Stimulated activated CD4-positive, alpha-beta T cell treated with anti-CD3 and anti-CD28 coated beads, TNF-alpha, amount 100 ng/mL, for 24 hours (primary cell): ENCODE measurements at places on chromosomes 5 and 9.

DNA sequence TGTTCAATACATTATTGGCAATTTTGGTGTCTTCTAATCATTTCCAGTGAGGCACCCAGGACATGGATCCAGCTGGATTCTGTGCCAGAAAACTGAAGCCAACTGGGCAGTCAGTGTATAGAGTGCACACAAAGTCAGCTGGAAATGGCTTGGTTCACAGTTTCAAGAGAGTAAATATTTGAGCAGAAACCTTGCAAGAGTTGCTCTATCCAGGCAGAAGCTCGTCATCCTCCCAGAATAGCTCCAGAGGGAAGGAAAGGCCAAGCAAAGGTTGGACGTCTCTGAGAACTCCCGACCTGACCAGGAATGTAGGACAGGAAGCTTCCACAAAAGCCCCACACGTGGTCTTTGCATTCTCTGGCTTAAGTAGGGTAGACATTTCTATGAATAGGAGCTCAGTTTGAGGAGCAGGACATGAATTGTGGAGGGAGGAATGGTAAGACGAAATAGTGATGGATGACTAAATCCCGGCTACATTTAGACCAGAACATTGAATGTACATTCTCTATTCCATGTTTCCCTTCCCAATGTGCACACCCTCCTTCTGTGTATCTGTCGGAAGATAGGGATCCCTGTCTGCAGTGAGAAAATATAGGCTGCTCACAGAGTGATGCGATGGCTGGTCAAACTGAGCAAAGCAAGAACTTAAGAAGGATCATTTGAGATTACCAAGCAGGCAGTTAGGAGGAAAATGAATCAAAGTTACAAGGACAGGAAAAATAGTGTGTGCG, 72.7 kb upstream of the FCN2 start:
- DNase-seq, result no peak

DNA sequence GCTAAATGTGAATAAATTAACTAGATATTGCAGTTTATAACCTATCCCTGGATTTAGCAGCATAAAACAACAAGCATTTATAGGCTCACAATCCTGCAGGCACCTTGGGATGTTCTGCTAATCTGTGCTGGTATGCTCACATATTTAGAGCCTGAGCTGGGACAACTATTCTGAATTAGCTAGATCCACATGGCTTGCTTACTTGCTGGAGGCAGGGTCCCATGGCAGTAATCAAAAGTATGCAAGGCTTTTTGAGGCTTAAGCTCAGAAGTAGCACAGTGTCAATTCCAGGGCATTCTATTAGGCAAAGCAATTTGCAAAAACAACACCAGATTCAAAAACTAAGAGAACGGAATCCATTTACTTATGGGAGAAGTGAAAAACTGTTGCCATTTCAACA, 745.0 kb upstream of the ACO1 start:
- no peak for DNase-seq

DNA sequence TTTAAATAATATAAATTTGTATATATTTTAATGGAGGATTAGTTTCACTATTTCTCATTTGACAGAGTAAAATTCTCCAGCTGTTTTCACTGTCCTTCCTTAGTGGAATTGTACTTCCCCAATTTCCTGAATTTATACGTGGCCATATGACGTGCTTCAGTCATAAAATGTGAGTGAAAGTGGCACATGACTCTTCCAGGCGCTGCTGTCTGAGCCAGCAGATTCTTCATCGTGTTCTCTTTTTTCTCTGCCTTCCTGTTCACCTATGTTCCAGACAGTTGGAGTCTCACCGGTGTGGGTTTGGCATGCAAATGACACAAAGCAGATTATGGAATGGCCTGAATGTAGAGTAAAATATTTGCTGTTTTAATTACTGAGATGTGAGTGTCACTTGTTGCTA, 684.1 kb downstream of the SEMA5A start:
- no peak for DNase-seq

DNA sequence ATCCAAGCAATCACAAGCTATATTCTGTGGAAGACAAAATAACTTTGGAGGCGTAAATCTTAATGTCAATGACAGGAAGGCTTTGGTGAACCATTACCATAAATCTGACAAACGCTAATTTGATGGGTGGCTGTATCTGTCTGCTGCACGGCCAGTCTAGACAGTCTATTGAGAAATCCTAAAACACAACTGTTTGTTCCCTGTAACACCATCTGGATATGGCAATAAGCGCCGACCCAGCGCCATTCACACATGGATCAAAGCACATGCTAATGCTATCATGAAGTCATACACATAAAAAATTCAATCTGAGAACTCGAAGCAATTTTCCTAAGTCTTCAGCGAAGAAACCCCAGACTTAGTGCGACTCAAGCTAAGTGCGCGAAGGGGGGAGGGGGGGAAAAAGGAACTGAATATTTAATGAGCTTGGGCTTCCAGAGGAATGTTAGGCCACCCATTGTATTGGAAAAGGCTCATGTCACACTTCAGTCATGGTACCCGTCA, 95.1 kb downstream of the ARL15 start:
- no peak for DNase-seq

DNA sequence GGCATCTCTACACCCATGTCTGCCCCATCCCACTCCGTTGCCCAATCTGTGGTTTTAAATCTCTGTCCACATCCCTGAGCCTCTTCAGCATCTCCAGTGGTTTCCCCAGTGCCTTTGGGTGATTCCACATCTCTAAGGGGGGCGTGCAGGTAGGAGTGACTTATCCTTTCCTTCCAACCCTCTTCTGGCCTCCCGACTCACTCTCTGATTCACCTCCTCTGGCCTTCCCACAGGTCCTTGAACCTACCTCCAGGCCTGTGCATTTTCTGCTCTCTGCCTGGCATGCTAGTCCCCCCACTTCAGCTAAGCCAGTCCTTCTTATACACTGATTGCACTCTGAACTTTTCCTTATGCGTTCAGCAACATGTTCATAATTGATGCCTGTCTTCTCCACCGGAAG, 99.0 kb downstream of the RALGPS1 start:
- DNase-seq, result no peak

GRCh38 chr5:134003064-134003816, 1.5 kb downstream of the VDAC1 start:
- DNase-seq, result peak; percentile 33

- no peak for DNase-seq
Observed at GRCh38 chr5:180172447-180173197, 36.4 kb downstream of the RASGEF1C start.

- no peak for DNase-seq
Observed at GRCh38 chr9:37370968-37371563, 51.4 kb upstream of the GRHPR start.

GRCh38 chr5:27962198-27962597, 923.8 kb upstream of the CDH9 start:
- no peak for DNase-seq

GRCh38 chr5:115806986-115807653, 9.3 kb downstream of the CDO1 start:
- DNase-seq, result no peak

DNA sequence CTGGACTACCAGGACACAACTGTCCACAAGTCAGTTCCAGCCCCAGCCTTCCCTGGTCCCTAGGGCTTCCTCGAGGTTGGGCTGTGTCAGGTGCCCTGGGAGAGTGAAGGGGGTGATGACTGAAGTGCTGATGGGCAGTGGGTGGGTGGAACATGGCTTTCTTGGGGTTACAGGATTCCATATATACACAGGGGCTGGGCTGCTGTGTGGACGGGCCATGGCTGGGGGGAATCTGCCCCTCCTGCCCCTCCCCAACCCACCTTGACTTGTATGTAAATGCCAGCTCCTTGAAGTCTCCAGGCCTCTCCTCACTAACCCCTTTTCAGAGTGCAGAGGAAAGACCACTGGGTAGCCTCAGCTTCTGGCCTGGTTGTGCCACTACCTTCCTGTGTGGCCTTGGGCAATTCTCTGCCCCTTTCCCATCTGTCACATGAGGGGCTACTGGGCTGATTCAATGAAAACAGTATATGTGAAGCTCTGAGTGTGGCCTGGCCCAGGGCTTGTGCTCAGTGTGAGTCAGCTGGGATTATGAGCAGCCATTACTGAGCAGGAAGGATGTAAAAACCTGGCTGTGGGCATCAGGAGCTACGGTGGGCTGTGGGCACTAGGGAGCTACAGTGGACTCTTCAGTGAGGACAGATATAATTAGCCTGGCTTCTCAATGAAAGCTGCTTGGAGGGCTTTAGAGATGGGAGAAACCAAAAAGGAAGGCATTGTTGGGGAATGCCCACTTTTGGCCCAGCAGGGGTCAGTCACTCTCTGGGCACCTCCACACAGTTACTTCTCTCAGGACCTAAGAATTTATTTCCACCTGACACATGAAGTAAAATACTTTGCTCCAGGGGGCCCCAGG, 23.3 kb downstream of the PITX1 start:
- no peak for DNase-seq

DNA sequence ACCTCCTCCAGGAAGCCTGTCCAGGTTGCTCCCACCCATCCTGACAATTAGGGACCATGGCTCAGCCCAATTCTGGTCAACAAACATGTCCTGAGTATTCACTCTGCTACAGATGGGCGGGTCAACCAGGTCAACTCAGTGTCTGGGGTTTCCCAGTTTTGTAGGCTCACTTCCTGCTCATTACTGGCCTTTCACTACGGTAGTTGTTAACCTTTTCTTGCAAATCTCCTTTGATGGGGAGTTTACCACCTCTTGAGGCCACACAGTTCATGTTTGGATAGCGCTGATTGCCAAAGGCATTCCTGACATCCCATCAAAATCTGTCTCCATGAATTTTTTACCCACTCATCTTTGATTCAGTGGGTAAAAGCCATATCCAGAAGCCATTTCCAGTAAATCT, 13.8 kb downstream of the TMEM8B start:
- DNase-seq, result no peak

DNA sequence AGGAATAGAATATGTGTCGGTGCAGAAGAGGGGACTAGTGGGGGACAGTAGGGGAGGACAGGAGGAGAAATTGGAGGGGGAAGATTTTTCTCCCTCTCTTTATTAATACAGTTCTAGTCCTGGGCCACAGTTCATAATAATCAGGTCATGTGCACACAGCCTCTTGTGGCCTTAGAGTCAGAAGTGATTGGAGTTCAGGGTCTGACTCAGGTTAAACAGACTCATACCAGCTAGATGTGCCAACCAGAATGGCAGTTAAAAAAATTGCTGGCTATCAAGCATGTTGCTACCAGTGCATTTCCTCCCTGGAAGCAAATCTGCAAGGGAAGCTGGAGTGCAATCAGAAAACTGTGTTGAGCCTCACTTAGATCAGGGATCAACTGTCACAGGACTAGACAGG, 132.7 kb upstream of the MAP1B start:
- DNase-seq, result no peak

GRCh38 chr5:87151547-87151946, 116.1 kb upstream of the RASA1 start:
- no peak for DNase-seq

DNA sequence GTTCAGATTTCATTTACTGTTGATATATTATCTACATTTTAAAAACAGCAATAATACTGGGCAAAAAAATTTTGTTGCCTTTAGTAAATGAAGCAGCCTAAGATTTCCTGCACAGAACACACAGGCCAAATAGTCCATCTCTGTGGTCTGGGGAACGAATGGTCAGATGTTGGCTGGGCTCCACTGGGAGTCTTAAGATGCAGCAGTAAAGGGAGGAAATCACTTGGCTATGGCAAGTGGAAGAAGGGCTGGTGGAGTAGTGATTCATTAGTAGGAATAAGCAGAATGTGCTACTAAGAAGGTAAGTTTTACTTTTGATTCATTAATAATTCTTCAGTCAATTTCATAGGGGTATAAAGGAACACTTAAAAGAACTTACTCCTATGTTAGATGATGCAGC, 91.1 kb upstream of the ARRDC3 start:
- no peak for DNase-seq

- no peak for DNase-seq
Observed at GRCh38 chr5:53369681-53370080, 110.7 kb upstream of the FST start.

GRCh38 chr5:132485641-132486317, 4.8 kb downstream of the IRF1 start:
- no peak for DNase-seq

DNA sequence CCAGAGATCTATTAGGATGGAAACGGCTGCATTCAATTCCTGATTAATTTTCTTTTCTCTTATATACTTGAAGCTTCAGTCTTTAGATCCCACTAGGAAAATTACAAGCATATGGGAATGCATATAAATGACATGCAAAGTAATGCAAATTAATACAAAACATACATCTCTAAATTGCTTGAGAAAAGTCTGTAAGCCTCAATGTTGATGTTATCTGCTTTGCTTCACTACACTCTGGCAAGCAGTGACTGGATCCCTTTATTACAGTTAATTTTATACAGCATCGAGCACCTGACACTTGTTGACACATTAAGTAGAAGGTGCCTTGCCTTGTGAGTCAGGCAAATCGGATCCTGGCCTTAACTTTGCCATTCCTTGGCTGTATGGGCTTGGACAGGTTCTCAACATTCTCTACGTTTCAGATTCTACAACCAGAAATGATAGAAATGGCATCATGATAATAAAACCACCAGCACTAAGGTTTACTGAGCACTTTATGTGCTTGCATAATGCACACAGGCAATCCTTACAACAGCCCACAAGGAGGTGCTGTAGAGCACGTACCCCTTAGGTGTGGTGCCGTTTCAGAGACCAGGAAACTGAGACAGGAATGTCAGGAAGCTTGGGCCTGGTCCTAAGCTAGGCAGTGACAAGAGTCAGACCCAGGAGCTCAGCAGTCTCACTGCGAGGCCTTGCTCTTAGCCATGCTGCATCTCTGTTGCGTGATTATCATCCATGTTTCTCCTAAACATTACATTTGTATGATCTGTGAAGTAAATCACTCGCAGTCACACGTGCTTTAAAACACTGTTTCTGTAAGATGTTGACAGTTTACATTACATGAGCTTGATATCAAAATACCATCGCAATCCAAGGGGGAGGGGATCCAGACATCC, 2.7 kb downstream of the GCNT4 start:
- peak; percentile 37 for DNase-seq

DNA sequence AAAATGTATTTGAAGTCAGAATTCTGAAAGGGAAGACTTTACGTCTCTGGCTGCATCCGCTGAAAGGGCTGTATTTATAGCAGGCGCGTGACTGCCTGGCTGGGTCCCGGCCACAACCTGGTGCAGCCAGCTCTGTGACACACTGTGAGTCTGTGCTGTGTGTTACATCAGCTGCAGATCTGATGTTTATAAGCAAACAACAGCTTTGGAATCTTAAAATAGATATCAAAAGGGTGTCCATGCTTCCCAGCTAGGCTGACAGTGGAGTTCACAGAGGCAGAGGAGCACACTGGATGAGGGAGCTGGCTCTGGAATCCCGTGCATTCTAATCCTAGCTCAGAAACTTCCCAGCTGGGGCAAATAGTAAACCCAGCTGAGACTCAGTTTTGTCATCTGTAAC, 433.4 kb upstream of the BRINP1 start:
- no peak for DNase-seq

DNA sequence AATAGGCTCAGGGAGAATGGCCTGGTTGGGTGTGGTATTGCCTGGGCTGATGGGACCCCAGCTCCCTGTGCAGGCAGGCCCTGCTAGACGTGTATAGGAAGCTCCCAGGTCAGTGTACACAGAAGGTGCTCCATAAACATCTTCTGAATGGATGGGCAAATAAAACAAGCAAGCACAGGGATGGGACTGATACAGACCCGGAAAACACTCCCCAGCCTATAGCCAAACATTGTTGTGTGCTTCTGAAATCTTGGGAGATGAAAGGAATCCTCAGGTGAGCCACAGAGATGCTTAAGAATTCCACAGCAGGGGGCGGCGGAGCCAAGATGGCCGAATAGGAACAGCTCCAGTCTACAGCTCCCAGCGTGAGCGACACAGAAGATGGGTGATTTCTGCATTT, 151.8 kb downstream of the ENTREP1 start:
- no peak for DNase-seq

- DNase-seq, result no peak
Observed at GRCh38 chr5:168086104-168086610, 205.3 kb upstream of the WWC1 start.

GRCh38 chr5:89276566-89277305, 393.8 kb upstream of the MEF2C start:
- DNase-seq, result no peak
